ENCODE measurements at places on chromosomes 3 and 15.

- no peak for DNase-seq
These were observed 56.6 kb upstream of the KLF13 start for GRCh38 chr15:31269816-31270575.

- DNase-seq = no peak
These were observed 31.5 kb upstream of the MLF1 start for GRCh38 chr3:158539414-158540014.

GRCh38 chr3:159356606-159357005 is 554.8 kb downstream of the MFSD1 start:
- DNase-seq = no peak

- DNase-seq = no peak
These were observed 20.4 kb downstream of the ARPP21 start for GRCh38 chr3:35659768-35660167.

DNA sequence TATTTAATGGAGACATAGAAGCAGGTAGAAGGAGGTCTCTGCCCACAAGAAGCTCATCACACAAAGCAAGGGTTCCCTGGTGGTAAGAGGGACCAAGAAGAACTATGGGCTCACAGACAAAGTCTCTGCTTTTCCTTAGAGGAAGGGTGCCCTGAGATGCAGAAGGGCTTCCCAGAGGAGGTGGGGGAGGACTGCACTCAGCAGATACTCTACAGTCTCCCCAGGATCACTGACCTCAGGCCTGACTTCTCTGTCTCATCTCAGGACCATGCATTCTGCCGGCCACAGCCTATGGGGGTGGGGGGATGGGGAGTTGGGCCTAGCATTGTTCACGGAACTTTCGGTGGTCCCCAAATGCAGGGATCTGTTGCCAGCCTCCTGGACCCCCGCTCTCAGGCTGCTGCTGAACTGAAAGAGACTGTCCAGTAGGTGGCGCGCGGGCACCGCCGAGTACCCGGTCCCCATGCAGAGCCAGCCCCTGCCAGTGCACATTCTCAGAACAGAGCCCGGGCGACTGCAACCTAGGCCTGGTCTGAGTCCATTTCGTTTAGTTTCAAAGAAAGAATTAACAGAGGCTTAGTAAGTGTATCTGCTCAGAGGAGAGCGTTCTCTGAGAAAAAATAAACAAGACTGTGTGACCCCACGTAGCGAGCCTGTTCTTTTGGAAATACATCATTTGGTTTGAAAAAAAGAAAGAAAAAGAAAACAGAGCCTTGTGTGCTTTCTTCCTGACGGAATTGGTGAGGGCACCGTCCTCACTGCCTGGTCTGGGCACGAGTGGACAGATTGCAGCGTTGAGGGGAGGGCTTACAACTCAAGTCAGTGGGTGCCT is 74.1 kb downstream of the LRTM1 start:
- peak; percentile 20 for DNase-seq

DNA sequence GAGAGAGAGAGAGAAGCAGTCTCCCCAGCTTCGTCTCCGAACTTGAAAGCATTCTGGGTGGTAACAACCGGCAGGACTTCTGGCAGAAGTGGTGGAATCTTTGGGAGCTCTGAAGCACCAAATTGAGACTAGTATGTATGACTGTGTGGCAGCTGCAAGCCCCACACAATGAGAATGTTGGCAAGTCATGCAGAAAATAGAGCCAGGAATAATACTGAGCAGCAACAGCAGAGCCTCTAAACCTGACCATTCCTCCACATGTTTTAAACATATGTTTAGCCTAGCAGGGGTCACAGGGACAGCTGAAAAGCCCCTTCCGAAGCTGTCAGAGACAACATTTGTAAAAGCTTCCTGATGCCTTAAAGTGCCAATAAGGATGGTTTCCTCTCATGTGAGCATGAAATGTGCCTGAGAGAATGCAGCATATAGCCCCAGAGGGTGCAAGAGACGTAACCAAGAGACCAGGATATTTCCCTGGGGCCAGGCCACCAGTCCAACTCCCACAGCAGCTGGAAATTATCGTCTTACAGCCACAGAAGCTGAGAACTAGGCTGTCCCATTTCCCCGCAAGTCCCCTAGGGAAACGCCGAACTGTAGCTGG is 178.6 kb upstream of the CCDC54 start:
- no peak for DNase-seq

GRCh38 chr3:183699238-183699947 is 1.8 kb downstream of the YEATS2 start:
- DNase-seq = no peak

- peak; percentile 76 for DNase-seq
These were observed 44.0 kb downstream of the SMAD3 start for GRCh38 chr15:67109141-67110034.

DNA sequence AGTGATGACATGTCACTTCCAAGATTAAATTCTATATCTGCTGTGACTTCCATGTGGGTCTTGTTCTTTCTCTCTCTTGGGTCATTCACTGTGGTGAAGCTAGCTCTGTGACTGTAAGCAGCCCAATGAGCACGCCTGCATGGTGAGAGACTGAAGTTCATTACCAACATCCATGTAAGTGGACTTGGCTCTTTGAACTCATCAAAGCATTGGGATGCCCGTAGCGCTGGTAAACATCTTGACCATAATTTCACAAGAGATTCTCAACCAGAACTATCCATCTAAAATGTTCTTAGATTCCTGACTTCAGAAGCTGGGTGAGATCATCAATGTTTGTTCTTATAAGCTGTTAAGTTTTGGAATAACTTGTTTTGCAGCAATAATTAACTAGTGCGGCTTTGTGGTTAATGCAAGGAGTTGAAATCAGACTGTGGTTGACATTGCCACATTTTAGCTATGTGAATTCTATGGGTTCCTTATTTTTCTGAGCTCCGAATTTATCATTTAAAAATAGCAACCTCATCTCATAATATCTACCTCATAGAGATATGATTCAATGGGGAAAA is 31.6 kb upstream of the LRRC3B start:
- DNase-seq = no peak

- DNase-seq = no peak
These were observed 77.3 kb downstream of the CNTN3 start for GRCh38 chr3:74537164-74537563.

DNA sequence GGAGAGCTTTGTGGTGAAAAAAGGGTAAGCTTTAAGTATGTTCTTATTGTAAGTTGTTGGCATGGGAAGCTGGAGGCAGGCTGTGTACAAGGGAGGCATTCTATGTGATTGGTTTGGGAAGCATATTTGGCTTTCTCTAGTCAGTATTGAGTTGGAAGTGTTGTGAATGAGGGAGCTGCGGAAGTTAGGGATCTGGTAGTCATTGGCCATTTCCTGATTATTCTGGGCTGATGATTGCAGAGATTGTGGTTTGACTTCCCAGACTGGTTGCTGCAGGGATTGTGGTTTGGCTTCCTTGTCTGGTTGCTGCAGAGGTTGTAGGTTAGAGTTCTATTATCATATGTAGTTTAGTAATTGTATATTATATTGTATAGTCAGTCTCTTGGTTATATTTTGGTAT is 21.0 kb downstream of the STXBP5L start:
- DNase-seq = no peak
